ENCODE measurements at places on chromosomes 4 and X.

- DNase-seq: peak; percentile 80
Measured at GRCh38 chr4:174828845-174829701, at the start of gene GLRA3. Gene GLRA3, minus strand, starts transcription at chr4:174829247. Its CDS starts 436 bp downstream, at chr4:174828811.

GRCh38 chr4:54120518-54120917 is 20.6 kb downstream of the GSX2 start:
- DNase-seq: no peak

DNA sequence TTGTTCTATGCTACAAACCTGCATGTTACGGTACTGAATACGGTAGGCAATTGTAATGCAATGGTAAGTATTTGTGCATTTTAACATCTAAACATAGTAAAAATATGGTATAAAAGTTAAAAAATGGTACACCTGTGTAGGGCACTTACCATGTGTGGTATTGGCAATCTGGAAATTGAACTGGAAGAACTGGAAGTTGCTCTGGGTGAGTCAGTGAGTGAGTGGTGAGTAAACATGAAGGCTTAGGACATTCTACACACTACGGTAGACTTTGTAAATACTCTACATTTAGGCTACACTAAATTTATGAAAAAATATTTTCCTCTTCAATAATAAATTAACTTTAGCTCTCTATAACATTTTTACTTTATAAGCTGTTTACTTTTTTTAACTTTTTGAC is 78.9 kb downstream of the RRAGB start:
- DNase-seq: no peak

DNA sequence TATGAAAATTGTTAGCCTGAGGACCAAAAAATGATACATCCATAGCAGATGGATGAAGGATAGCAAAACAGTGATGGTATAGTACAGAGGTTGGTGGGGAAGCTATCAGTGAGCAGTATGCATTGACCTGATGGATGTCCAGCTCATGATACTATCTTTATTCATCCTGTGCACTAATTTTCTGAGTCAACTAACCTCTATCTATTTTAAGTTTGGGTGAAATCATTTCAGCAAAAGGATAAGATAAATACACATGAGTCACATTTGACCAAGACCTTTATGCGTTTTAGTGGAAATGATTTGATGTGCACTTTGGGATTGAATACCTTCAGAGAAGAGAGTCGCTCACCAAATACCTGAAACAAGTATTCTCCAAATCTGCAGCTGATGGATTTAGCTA is 351.0 kb upstream of the NR3C2 start:
- no peak for DNase-seq

DNA sequence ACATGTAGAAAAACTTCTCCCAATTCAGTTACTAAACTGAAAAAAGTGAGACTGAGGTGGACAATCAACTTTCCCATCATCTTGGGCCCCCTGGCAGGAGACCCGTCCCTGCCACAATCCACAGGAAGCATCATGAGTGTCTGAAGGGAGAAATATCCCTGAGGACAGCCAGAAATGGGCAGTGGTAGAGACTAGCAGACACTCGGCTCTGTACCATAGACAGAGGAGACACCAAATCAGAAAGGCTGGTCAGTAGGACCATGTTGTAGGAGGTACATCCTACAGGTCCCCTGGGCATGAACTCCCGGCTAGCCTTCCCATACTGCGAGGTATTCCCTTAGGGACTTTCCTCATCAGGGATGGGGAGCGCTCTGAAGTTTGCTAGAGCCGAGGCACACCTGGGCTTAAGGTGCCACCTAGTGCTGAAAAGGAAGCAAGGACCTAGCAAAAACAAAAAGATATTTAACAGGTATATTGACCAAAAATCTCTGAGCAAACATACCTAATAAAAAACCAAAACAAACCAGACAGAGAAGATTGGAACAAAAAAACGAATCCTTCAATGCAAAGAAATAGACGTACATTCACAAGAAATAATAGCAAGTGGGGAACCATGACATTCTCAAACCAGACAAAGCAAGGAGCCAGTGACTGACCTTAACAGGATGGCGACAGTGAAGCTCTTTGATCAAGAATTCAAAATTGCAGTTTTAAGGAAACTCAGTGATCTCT is 55.6 kb downstream of the HAUS3 start:
- DNase-seq: peak; percentile 34

GRCh38 chr4:38664706-38665401 is 855 bp downstream of the KLF3 start:
- no peak for DNase-seq

DNA sequence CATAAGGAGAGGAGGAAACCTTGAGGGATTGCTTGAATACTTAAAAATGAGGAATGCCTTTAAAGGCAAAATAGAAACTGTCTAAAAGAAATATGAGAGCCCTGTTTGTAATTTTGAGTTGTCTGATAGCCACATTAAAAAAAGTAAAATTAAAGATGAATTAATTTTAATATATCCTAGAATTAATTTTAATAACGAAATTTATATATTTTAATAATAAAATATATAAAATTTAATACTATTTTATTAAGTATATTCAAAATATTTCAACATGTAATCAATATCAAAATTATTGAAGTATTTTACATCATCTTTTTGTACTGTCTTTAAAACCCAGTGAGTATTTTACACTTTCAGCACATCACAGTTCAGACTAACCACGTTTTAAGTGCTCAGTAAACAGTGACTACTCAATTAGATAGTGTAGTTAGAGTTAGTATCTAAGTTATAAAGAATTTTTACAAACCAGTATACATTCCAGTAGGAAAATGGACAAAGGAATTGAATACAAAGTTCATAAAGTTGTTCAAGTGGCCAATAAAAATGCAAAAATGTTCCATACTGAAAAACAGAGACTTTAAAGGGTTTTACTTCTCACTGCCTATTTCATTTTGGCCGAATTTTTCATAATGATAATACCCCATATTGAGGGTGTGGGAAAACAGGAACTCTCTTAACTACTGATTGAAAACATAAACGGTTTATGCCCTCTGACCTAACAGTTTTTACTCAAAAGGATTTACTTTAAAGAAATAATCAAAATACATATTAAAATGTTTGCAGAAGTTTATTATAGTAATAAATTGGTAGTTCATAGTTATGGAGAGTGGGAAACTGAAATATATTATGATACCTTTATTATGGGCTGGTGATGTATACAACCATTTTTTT is 2.9 kb downstream of the SLC30A9 start:
- DNase-seq: no peak

GRCh38 chr4:54908763-54909162 is 216.6 kb downstream of the KDR start:
- DNase-seq: peak; percentile 12

- no peak for DNase-seq
Measured at GRCh38 chr4:5199912-5200311, 148.6 kb downstream of the STK32B start.

DNA sequence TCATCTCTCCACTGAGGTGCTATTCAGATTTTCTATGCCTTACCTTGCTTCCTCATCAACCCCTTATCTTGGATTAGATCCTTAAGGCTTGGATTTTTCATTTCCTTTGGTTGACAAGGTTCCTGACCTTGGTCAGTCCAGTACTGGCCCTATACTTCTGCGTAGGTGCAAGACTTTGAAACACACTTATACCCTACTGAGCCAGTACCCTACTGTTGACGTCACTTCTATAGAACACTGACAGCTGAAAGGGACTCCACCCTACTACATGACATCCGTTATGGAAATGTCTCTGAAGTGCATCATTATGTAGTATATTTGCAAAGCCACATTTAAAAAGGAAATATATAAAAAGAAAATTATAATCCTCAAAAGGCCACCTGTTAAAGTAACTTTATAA is 12.0 kb upstream of the PLS3 start:
- no peak for DNase-seq

All from GM12865 (cell line).